ENCODE measurements at places on chromosomes 5 and 9.

- DNase-seq, result no peak
Measured at GRCh38 chr5:126376443-126376842, 46.8 kb upstream of the GRAMD2B start.

DNA sequence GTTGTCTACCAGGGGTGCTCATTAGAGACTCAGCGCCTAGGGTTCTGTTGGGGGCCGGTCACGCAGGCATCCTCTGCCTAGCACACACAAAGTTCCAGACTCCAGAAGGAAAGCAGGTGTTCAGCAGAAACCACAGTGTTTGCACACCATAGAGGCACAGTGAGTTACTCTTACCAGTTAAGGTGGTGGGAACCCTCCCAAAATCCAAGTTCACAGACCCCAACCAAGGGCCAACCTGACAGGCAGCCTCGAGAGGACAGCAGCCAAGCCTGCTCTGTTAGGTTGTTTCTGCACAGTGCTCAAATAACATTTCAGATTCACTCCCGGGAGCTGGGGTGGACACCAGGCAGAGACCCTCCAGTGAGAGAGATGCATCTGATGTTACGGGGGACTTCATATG, 36.2 kb downstream of the SECISBP2 start:
- DNase-seq, result no peak

GRCh38 chr5:89343666-89344065, 460.7 kb upstream of the MEF2C start:
- DNase-seq, result peak; percentile 6

DNA sequence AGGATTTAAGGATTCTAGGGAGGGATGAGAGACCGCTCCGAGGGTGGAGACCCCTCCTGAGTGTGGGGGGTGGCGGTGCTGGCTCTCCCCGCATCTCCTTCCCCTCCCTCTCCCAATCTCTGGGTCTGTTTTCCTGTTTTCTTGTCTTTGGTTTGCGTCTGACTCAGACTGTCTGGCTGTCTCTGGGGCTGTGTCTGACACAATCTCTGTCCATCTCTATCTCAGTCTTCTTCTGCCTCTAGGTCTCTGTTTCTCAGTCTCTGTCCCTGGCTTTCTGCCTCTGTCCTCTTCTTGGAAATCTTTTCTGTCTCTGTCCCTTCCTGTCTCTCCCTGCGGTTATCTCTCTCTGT, 196 bp upstream of the GRM6 start:
- DNase-seq, result no peak

DNA sequence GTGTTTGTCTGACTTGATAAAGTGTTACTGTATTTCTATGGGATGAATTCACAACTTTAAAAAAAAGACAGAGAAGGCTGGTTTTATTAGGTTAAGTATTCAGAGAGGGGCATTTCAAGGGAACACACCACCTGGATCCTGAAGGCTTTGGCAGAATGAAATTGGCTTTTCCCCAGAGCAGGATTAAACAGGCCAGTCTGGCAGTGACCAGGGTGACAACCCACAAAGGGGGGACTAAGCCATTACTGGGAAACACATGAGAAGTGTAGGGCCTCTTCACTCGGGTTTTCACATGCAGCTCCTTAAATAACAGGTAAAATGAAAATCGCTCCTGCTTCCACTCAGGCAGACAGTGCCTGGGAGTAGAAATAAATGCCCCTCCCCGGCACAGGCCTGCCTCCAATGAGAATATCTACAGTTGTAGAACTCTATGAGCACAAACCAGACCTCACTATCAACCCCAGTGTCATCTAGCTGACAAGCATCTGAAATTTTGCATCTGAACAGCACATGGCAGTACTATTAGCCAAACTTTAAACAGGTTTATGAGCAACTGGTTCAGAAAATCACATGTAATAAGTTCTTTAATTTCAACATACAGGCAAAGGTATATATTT, 85.8 kb downstream of the LHFPL2 start:
- no peak for DNase-seq

DNA sequence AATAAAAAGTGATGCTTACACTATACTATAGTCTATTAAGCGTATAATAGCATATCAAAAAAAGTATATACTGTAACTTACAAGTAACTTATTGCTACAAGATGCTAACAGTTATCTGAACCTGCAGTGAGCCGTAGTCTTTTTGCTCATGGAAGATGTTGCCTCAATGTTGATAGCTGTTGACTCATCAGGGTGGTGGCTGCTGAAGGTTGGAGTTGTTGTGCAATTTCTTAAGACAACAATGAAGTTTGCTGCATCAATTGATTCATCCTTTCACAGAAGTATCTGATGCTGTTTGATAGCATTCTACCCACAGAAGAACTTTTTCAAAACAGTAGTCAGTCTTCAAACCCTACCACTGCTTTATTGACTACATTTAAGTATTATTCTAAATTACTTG, 7.8 kb upstream of the C9orf40 start:
- no peak for DNase-seq

GRCh38 chr5:116492016-116492623, 82.5 kb downstream of the SEMA6A start:
- DNase-seq, result peak; percentile 6

GRCh38 chr9:5571629-5572232, 57.2 kb upstream of the RIC1 start:
- no peak for DNase-seq

GRCh38 chr5:163503106-163504078, 2.0 kb upstream of the MAT2B start:
- peak; percentile 42 for DNase-seq
